ENCODE measurements at places on chromosomes 12 and 14.

DNA sequence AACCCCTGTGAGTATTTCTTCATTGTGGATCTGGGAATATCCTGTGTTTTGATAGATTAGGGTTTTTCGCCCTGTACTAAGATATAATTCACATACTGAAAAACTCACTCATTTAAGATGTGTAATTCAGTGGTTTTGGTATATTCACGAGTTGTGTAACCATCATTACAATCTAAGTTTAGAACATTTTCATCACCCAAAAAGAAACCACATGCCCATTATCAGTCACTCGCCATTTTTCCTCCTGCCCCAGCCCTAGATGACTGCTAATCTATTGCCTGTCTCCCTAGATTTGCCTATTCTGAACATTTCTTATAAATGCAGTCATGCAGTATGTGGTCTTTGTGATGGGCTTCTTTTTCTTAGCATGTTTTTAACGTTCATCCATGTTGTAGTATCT lies 67.9 kb upstream of the ATF1 start:
- no peak for DNase-seq

DNA sequence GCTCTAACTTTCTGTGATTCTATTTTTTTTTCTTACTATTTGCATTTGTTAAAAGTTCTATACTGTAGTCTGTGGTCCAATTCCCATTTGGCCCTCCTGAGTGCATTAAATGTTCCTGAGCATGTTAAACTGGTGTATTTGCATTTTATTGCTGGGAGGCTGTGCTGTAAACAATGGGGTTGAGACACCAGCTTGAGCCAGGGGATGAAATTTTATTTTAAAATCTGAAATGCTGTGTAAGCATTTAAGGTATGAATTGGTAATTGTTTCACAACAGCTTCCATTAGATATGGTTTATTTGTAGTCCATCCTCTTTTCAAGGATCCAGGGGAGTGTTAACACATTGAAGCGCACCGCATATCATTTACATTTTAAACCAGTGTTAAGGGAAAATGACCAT lies 89.9 kb upstream of the RFX4 start:
- DNase-seq = no peak

DNA sequence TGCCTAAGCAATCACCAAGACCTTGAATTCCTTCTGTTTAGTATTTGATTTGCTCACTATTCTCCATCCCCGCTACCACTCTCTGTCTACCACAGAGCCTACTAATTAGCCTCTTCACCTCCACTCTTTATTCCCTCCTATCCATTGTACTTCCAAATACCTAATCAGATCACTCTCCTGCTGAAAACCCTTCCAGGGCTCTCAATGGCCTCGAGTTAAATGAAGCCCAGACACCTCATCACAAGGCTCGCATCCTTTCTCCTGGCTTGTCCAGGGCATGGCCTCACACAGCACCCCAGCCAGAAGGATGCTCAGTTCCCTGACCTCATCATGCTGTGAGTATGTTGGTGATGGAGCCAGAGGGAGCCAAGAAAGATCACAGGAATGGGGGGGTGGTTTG lies 71.4 kb upstream of the PRMT8 start:
- DNase-seq = no peak

DNA sequence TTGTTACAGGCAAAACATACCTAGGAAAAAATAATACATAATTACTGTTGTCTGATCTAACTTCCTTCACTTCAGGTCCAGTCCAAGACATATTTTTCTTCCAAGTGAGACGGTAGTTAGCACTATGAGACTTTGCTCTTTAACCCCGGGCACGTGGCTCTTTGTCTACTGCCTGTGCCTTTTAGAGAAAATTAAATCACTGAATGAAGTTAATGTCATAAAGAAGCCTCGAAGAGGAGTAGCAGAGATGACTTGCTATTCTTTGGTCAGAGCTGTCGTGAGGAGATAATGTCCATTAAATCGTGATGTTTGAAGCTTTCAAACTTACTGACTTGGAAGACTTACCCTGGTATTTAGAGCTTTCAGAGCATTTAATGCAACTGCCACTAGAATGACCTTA lies 8.7 kb downstream of the TESPA1 start:
- DNase-seq = no peak

DNA sequence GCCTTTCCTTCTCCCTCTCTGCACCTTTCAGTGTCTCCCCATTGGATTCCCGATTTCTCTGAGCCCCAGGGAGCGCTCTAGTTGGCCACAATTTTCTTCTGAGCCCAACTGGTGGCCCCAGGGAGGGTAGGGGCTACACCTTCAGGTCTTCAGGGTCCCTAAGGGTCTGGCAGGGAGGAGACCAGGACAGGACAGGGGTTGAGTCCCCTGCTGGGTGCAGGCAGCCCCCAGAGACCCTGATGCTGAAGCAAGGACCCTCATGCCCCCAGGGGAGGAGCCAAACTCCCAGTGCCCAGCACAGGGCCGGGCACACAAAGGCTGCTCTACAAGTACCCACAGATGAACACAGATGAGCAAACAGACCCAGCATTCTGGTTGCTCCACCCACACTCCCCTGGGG lies 12.7 kb downstream of the FOXN4 start:
- DNase-seq = no peak

GRCh38 chr12:31737763-31738162 lies 8.9 kb upstream of the AMN1 start:
- no peak for DNase-seq

DNA sequence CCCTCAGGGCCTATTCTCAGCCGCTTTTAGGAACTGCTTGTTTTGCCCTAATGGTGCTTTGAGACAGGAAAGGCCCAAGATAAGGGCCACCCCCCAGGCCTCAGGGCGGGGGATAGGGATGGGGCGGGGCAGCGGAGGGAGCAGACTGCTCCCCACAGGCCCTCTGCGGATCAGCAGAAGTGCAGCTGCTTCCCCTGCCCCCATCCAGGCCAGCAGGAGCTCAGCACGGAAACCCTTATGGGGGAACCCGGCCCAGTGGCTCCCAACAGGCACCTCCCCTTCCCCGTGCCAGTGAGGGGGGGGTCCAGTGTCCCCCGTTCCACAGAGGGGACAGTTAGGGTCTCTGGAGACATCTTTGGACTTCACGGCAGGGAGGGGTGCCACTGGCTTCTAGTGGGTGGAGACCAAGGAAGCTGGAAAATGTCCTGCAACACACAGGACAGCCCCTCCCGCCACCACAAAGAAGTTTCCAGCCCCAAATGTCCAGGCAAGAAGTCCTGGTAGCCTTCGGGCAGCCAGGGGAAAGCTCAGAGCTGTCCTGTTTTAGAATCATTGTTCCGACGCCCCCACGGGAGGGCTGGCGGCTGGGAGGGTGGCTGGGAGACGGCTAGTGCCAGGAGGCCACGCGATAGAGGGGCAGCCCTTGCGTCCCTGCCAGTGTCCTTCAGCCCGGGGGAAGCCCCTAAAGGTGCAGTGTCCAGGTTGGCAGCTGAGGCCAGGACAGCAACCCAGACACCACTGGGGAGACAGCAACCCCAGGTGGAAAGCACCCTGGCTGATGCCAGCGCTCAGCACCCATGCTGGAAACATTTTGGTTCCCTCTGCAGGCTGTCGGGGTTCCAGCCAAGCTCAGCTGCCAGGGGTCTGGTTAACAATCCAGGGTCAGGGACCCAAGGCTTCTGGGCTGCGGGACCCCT lies 10.4 kb upstream of the GPR132 start:
- DNase-seq = no peak

- DNase-seq = no peak
Measured at GRCh38 chr12:47863467-47863866, 41.3 kb downstream of the VDR start.

- DNase-seq = no peak
Measured at GRCh38 chr14:73976125-73976524, 26.0 kb downstream of the COQ6 start.

DNA sequence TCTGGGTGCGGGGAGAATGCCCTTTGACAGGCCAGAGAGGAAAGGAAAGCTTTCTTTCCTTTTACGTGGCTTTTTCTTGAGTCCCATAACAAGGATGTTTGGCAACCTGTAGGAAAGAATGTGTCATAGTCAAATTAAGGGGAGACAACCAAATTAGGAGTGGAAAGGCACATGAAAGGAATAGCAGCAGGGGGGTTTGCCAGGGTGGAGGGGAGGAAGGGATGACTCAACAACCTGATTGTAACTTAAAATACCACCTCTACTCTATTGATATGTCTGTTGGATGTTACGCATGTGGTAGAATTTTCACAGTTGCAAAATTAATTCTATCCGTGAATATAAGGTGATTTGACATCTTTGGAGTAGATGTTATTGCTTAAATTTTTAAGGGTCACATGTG lies 28.5 kb upstream of the MYBPC1 start:
- no peak for DNase-seq

GRCh38 chr12:5881101-5881606 lies 63.9 kb downstream of the ANO2 start:
- no peak for DNase-seq

- no peak for DNase-seq
Measured at GRCh38 chr12:53098354-53098981, 1.0 kb downstream of the IGFBP6 start.

- DNase-seq = no peak
Measured at GRCh38 chr14:87407344-87407743, 585.6 kb downstream of the GALC start.

- DNase-seq = no peak
Measured at GRCh38 chr12:116361414-116362223, 84.1 kb upstream of the MED13L start.

DNA sequence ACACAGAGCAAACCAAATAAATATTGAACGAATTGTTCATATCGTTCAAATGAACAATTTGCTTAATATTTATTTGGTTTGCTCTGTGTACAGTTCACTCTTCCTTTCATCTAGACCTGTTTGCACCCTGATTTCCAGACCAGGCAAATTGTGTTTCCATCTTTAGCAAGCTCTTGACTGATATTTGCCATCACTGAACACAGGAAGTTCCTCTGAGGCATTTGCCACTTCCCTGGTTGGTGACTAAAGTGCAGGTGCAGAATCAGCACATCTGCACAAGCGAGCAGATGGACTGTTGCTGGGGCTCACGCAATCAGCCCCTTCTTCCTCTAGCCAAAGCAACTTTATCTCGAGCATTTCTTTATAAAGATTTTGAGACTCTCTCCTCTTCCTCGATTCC lies 112.9 kb downstream of the DAAM1 start:
- no peak for DNase-seq

- DNase-seq = no peak
Measured at GRCh38 chr12:110599334-110599733, 14.6 kb upstream of the TCTN1 start.

GRCh38 chr12:40240779-40241178 lies 16.0 kb downstream of the LRRK2 start:
- no peak for DNase-seq

- DNase-seq = no peak
Measured at GRCh38 chr12:110501399-110501751, 536 bp downstream of the VPS29 start.

DNA sequence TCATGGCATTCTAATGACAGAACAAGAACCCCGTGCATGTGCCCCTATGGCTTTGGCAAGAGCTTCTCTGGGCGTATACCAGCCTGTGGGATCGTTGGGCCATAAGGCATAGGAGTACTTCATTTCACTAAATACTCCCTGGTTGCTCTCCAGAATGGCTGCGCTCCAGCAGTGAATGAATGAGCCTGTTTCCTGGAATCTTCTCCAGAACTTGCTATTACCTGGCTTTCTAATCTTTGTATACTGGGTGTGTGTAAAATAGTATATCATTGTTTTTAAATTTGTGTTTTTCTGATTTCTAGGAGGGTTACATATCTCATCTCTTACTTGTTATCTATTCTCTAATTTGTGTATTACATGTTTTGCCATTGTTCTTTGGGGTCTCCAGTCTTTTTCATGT lies 28.6 kb upstream of the EMP1 start:
- DNase-seq = no peak

Measured in T-helper 9 cell (primary cell).